Inflammatory macrophage treated with lipopolysaccharide for 4 hours (primary cell): ENCODE measurements at places on chromosomes 5 and 9.

DNA sequence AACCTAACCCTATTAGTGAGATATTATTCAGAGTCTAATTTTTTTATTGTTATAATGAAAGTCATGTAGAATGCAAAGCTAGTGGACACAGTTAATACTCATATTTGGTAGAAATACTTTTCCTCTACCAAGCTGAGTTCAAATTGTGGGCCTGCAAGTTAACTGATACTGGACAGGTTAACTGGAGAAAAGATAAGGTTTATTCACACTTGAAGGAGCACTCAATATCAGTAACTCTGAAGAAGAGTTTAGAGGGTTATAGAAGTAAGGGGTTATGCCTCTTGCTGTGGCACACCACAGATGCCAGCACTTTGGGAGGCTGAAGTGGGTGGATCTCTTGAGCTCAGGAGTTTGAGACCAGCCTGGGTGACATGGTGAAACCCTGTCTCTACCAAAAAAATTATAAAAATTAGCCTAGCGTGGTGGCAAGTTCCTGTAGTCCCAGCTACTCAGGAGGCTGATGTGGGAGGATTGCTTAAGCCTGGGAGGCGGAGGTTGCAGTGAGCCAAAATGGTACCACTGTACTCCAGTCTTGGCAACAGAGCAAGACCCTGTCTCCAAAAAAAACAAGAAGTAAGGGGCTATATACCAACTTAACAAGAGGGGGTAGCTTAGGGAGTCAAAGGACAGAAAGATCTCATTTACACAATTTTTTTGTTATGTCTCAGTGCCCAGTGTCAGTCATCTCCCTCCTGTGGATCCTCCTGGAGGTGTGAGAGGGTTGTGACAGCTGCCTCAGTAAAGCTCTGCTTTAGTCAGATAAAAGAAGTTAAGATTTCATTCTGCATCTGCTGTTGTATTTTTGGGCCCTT is 121.2 kb upstream of the GRHPR start:
- no peak for DNase-seq

DNA sequence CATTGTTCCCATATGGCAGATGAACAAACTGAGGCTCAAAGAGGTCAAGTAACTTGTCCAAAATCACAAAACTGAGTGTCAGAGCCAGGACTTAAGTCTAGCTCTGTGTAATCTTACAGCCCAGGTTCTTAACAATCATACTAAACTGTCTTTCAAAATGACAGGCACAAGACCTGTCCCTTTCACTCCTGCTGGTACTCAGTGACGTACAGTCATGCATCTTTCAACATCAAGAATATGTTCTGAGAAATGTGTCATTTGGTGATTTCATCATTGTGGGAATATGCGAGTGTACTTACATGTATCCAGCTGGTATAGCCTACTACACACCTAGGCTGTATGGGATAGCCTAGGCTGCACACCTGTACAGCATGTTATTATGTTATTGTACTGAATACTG is 646.8 kb upstream of the WWC1 start:
- peak; percentile 0 for DNase-seq

DNA sequence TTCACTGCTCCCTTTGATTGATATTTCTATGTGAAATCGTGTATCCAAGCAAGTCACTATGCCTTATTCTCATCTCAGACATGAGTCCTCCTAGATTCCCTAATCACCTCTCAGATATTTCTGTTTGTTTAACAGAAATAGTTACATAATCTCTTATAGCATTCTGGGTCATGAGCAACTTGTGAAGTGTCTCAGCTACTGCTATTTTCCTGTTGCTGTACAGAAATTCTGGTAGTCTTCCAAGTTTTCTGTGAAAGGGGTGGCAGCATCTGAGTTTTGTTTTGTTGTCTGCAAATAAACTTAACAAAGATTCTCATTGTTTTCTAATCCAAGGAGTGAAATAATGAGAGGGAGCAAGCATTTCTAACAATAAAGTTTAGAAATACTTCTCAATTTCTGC is 256.9 kb upstream of the ST8SIA4 start:
- DNase-seq = no peak

GRCh38 chr5:40955313-40955712 is 46.0 kb downstream of the C7 start:
- DNase-seq = no peak

GRCh38 chr5:86749841-86750240 is 132.1 kb downstream of the COX7C start:
- no peak for DNase-seq

DNA sequence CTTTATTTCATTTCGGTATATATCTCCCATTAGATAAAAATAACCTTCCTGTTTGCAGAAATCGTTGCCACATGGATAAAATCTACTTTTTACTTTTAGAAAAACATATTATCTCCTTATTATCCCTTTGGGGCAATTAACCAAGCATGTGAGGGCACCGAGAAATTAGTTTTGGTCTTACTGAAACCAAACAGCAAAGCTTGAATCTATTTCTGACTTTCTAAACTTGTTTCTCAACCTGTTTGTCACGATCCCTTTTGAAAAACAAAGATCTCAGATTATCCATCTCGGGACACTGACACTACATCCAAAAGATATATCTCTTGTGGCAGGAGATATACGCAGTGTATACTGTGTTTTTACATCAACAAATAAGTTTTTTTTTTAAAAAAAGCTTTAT is 2.3 kb downstream of the TUT7 start:
- DNase-seq = no peak

- DNase-seq = no peak
Measured at GRCh38 chr5:157681048-157681447, 9.7 kb downstream of the C5orf52 start.

- DNase-seq = no peak
Measured at GRCh38 chr9:88990041-88990728, 1.1 kb upstream of the S1PR3 start.

GRCh38 chr9:69936427-69936826 is 107.2 kb upstream of the MAMDC2 start:
- DNase-seq = peak; percentile 7

- no peak for DNase-seq
Measured at GRCh38 chr9:34576597-34577399, 12.7 kb downstream of the CNTFR start.

- DNase-seq = no peak
Measured at GRCh38 chr5:168879929-168880328, 300.8 kb upstream of the PANK3 start.

DNA sequence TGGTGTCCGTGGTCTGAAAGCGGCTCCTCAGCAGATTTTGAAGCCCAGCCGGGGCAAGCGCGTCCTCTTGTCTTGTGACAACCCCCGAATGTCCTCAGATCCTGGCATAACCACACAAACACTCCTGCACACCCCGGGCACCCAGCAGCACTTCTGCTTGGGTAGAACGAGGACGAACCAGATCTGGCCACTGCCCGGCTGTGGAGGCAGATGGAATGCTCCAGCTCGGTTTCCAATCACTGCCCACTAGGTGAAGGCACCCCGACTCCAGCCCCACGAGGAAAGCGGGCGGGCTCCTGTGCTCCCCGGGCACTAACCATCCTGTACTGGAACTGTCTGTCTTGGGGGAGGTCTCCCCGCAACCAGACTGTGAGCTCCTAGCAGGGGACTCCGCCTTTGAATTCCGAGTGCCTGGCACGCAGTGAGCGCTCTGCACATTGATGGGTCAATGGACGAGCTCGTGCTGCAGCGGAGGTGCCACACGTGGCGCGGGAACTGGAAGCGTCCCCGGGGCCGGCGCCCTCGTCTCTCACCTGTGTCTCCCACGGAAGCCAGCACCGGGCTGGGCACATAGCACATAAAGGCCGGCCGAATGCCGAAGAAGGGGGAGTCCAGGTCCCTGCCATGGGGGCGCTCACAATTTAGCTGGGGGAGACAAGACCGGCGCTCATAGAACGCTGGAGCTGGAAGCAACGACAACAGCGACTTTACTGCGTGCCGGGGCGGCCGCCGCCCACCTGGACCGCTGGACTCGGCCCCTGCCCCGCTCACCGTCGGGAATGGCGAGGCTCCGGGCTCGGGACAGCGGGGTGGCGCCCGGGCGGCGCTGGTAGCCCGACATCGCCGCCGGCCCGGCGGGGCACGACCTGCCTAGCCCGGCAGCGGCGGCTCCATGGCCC is 608 bp downstream of the ENTR1 start:
- peak; percentile 21 for DNase-seq

DNA sequence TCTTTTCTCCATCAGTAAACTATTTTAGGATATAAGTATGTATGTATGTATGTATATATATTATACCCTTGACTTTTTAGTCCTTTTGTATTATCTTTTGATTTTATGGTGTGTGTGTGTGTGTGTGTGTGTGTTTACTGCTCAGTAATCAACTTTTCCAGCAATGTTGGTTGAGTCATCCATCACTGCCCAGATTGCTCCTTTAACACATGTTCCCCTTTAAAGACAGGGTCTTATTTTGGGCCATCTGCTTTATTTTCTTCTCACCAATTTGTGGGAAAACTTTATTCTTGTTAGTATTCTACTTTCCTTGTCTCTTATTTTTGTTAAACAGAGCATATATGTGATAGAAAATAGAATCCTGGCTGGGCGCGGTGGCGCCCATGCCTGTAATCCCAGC is 28.1 kb downstream of the ANKRD33B start:
- no peak for DNase-seq

DNA sequence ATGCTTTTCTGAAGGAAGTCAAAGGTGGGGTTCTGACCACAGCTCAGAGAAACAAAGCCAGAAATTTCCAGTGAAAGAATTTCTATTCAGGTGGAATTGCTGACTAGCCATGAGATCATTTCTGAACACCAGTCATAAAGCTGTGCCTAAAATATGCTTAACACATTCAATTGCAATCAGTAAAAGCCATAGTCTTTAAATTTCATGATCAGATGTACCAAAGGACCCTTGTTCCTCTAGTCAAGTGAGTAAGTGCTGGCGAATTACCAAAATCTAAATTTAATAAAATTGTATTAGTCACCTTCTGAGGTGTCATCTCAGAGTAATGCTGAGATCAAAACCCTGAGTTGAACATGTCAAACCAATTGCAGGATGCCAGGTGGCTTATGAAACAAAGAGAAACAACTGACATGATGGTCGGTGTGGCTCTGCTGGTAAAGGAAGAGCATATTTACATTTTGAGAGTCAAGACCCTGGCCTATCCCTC is 334.2 kb upstream of the CCNH start:
- DNase-seq = no peak

DNA sequence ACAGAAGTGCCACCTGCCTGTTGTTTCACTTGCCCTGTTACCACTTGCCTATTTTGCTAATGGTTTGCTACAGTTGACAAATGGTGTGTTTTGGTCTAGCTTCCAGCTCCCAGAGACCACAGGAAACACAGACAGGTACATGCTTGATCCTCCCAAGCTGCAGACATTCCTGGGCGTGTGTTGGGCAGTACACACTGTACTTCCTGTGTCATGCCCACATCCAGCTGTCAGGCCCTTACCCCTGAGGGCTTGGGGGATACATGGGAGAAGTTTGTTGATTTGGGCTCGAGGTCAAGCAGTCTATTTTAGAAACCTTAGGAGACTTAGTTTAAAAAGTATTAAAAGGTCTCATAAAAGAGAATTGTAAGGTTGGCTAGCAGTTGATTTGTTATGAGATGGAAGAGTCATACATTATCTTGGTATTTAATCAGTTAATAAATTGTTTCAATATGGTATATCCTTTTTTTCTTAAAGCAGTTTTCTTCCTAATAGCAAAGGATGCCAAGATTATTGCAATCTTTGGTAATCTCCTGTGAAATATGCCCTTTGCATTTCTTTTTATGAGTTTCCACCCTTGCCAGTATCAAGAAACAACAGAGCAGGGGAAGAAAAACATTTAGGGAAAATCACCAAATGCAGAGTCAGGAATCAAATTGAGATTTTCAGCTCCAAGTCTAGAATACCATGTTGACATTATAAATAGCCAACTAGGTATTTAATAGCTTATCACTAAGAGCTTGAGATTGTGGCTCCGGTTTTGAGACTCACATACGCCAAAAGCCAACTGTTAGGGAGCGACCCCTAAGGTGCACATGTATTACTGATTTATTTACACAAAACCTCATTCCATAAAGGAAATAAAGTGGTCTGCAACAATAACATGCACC is 52.3 kb upstream of the CD180 start:
- DNase-seq = no peak

GRCh38 chr5:93582677-93583438 is at the start of gene NR2F1:
Gene NR2F1 (plus strand): TSS chr5:93583222. CDS start chr5:93585024, 1,802 bp downstream.
- no peak for DNase-seq

GRCh38 chr9:82115900-82116299 is 127.3 kb downstream of the SPATA31D1 start:
- DNase-seq = peak; percentile 16

DNA sequence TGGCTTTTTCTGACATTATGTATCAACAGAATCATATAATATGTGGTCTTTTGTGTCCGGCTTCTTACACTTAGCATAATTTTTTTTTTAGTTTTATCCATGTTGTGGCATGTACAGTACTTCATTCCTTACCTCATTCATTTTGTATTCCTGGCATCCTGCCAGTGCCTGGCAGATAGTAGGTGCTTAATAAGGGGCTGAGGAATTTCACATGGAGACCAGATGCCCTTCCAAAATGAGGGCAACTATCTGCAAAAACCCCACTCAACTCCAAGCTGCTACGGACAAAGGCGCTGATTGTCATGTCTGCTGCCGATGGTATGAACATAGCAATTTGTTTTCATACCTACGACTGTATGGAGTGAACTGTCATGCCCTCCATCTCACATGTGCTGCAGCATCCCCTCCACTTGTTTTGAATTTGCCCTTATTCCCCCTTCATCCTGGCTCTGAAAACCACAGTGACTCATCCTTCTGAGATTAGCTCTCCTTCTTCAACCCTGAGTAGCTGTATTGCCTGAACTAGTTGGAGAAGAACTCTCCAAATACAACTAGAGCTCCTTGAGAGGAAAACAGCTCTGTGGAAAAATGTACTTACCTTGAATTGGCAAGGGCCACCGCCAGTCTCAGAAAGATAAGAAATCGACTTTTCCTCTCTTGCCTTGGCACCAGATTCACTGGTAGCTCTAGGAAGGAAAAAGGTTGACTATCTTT is 41.3 kb upstream of the FOXE1 start:
- no peak for DNase-seq

DNA sequence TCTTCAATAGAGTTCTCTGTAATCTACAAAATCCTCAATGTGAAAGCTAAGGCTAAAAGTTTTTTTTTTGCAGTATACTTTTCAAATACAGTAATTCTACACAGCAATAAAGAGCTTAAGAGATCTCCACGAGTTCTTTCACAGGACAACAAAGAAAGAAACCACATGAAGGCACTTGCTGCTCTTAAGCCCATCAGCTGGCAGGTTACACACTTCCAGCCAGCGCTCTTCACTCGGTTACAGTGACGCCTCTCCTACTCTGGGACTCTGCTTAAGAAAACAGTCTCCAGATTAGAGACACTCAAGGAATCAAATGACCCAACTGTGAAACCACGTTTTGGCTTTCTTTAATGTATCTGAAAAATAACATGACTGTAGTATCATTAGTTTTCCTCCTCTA is 85.0 kb downstream of the ROR2 start:
- no peak for DNase-seq
